Mesenteric fat pad (tissue), 1 donor: ENCODE measurements at places on chromosomes 16 and 17. TPM values are rescaled to one million over a fixed set of nuclear protein-coding genes. Genes with fewer than 3 reads are reported as not detected.

Gene LPO
- not detected for total RNA-seq

Gene PERCC1
- total RNA-seq: 0.35 TPM

Gene SMIM36
- total RNA-seq: not detected

Gene MRM3
- total RNA-seq: 12.7 TPM

Gene PRSS53
- total RNA-seq: 1.2 TPM

Gene HBA1
- 275 TPM for total RNA-seq

Gene PIRT
- not detected for total RNA-seq

Gene CCL4
- total RNA-seq: 25.3 TPM

Gene HOXB6
- total RNA-seq: 8.9 TPM

Gene ABHD15
- 38.3 TPM for total RNA-seq

Gene HOXB1
- total RNA-seq: not detected

Gene TPSB2
- total RNA-seq: 22.1 TPM

Gene NPB
- not detected for total RNA-seq

Gene TGFB1I1
- total RNA-seq: 34.7 TPM

Gene SSTR5
- total RNA-seq: not detected

Gene NHERF2
- total RNA-seq: 238 TPM

Gene GAS2L2
- 1.2 TPM for total RNA-seq

Gene MAP2K6
- total RNA-seq: 22.1 TPM

Gene SCNN1G
- total RNA-seq: not detected

Gene PPP1R27
- not detected for total RNA-seq
